Foreskin keratinocyte (primary cell): ENCODE measurements at places on chromosomes 3 and 15. TPM values are rescaled to one million over a fixed set of nuclear protein-coding genes. Genes with fewer than 3 reads are reported as not detected.

The TAGLN3 gene
- polyA plus RNA-seq = 13.6 and 17.7 TPM in 2 replicates

The FAM107A gene
- polyA plus RNA-seq = not detected in 2 replicates

The ICE2 gene
- polyA plus RNA-seq = 13.8 and 15.3 TPM in 2 replicates

The ISLR gene
- not detected in 2 replicates for polyA plus RNA-seq

The C15orf61 gene
- 4.2 and 5.2 TPM in 2 replicates for polyA plus RNA-seq

The B2M gene
- polyA plus RNA-seq = 1,521 and 1,612 TPM in 2 replicates

The IQCH gene
- 0.79 and 0.84 TPM in 2 replicates for polyA plus RNA-seq

The KBTBD13 gene
- not detected in 2 replicates for polyA plus RNA-seq
